ENCODE measurements at places on chromosomes 11 and 22.
A peak's percentile ranks its signal among the peaks of the same experiment; 100 is the strongest.

DNA sequence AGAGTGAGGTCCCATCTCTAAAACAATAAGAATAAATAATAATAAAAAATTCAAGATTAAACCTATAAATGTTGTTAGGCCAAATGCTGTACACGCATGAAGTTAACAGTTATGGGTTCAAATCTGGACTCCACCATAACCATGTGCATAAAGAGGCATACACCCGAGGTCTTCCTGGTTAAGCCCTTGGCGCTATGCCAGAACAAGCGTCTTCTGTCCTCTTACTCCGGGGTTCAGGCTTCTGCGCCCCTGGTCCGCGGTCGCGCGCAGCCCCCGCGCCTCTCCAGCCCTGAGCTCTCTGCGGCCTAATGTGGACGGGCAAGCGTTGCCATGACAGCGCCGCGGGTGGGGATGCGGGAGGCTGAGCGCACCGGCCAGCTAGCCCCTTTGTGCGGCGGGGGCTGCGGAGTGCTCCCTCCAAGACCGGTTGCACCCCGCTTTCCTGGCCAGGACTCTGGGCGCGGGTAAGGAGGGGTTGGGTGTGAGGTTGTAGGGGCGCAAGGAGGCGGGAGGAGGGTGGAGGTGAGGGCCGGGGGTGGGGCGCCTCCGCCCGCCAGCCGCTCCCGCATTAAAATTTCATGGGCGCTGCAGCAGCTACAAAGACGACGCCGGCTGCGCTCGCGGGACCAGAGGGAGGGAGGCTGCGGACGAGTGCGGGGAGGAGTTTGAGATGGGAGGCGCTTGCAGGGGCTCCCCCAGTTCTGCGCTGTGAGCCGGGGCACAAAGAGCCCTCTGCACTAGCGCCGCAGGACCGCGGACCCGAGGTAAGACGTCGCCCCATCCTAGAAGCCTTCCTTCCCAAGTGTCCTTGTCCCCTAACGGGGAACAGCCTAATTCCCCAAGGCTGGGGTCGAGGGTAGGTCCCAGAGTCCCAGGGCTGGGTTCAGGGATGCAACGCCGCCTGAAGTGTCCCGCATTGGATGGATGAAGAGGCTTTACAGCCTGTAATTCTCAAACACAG, at the start of gene MIAT:
Gene MIAT (plus strand): TSS at position 698 of the 961 bp plus-strand sequence.
- no peak for DNase-seq

DNA sequence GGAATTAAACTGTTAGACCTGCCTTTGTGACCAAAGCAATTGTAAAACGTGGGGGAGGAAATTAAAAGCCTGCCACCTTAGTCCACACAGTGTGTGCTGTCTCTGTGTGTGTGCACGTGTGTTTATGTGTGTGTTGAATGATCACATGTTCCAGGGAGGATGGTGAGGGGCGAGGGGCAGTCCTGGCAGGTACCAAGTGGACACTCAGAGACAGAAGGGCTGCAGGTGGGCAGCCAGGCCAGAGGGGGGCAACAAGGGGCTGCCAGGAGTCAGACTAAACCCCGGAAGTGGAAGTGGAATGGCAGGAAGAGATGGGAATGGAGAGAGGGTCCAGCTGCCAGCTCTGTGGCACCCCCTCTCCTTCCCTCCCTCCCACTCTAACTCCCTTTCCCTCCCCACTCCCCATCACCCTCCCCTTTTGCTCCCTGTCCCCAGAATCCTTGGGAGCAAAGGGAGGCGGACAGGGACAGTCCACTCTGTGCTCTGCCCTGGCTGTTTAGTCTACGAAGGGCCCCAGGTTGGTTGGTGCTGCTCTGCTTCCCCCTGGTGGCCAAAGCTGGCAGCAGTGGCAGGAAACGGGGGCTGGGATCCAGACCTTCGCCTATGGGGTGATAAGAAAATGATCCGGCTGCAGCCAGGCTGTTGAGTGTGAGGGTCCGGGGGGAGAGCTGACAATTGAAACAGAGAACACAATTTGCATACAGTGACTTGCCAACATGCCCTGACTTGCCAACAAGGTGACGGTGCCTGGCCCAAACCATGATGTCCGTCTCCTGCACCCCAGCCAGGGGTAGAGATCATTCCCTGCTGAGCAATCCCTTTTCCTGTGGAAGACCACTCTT, 24.4 kb downstream of the P2RY2 start:
- peak; percentile 74 for DNase-seq

GRCh38 chr11:6414874-6415328, 4.0 kb downstream of the APBB1 start:
- DNase-seq, result no peak

GRCh38 chr22:50238755-50239154, 6.1 kb downstream of the TUBGCP6 start:
- DNase-seq, result no peak

DNA sequence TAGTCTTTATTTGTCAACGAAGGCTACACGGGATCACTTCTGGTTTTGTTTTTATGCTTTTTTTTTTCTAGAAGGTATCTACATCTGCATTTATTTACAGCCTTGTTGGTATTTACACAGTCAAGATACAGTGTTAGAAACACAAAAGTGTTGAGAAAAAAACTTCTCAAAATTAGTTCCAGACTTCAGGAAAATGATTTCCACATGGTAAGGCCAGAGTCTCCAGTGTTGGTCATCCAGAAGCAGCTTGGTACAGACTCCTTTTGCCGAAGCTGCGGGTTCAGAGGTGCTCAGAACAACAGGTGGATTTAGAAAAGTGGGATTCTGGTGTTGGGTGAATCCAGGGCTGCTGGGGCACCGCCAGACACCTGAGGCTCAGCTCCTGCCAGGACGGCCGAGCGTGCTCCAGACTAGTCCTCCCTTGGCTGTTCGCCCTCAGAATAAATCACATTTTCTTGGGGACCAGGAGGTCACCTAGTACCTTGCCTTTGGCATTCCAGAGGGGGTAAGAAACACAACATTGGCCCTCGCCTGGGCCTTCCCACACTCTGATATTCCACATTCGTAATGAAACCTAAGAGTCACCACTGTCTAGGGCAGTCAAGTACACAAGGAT, 78.7 kb upstream of the NARS2 start:
- DNase-seq, result no peak

DNA sequence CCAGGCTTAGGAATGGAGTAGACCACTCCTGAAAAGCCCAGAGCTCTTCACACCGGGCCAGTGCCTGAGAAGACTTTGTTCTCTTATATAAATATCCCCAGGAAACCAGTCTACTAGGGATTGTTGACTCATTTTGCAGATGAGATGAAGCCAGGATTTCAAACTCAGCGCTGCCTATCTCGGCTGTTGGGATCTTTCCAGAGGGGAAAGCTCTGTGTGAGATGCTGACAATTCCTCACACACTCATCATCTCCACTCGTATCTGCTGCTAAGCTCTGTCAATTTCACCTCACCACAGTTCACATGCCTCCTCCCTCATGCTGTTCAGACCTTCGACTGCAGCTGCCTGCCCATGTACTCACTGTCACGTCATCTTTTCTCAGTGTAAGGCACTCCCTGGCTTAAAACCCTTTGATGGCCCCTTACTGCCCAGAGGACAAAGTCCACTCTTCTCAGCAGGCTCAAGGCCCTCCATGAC, 12.5 kb downstream of the USH1C start:
- no peak for DNase-seq

GRCh38 chr11:93922830-93923229, 72.4 kb upstream of the VSTM5 start:
- DNase-seq, result no peak

- DNase-seq, result no peak
Measured at GRCh38 chr11:123382555-123383074, 47.5 kb upstream of the GRAMD1B start.

DNA sequence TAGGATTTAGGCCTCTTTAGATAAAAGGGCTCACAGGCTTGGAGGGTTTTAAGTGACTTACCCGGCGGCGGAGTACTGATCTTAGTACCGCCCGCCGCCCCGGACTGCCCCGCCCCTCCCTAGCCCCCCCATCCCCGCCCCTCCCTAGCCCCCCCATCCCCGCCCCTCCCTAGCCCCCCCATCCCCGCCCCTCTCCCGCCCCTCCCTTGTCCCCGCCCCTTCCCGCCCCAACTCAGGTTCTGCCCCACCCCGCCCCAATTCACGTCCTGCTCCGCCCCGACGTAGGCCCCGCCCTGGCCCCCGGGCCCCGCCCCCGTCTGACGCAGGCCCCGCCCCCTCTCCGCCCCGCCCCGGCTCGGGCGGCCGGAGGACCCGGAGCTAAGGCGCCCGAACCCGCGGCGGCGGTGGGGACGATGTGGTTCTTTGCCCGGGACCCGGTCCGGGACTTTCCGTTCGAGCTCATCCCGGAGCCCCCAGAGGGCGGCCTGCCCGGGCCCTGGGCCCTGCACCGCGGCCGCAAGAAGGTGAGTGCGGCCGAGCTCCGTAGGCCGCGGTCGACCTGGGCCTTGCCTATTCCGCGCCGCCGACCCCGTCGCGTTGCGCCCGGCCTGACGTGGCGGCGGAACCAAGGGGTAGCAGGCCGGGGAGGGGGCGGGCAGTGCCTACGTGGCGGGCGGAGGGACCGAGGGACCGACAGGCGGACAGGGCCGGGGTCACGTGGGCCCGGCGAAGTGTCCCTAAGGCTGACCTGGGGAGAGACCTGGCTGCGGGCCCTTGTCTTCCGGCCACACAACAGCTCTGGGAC, at the start of gene SCYL1:
Gene SCYL1 (plus strand): TSS at position 343 of the 805 bp plus-strand sequence. CDS start 71 bp downstream, at position 414.
- peak; percentile 41 for DNase-seq

DNA sequence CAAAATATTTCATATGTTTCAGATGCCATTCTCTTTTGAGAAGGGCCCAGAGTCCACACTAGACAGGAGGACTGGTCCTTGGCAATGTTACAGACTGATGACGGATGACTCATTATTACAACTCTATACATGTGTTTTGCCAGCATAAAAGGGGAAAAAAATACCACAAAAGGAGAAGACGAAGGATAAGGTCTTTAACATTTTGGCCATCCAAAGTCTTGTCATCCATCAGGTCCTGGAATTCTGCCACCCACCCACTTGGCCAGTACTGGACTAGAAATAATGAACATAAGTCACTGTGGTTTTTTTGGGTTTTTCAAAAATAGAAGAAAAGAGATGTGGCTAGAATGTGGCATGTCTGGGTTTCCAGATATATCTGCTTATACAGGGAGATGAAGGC, 57.7 kb upstream of the BDNF start:
- DNase-seq, result peak; percentile 88

DNA sequence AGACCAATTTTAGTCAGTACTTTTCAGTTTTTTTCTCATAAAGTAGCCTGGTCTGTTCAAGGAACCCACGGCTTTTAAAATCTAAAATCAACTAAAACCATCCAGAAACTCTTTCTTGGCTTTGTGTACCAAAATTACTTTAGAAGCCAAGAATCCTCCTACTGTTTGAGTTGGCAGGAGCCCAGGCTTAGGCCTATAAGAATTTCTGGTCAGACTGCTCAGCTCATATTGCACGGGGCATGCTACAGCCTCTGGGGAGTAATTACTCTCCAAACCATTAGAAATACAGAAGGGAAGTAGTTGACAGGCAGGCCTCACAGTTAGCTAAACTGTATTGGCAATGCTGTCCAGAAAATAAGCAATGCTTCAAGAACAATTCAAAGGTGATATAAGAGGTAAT, 1862.9 kb upstream of the RAG2 start:
- DNase-seq, result peak; percentile 94

DNA sequence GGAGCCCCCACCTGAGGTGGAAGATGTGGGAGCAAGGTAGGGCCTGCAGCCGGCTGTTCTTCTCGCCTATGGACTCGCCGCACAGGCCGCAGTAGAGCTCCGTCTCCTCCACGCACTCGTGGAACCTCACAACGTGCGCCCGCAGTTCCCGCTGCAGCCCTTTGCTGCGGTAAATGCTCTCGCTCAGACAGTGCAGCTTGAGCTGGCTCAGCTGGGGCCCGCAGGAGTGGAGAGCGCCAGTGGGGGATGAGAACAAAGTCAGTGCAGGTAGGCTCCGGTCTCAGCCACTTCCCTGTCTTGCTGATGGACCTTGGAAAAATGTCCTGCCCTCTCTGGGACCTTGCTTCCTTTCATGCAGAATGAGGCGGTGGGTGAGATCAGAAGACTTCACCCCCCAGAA, 10.2 kb downstream of the RAPSN start:
- DNase-seq, result no peak

DNA sequence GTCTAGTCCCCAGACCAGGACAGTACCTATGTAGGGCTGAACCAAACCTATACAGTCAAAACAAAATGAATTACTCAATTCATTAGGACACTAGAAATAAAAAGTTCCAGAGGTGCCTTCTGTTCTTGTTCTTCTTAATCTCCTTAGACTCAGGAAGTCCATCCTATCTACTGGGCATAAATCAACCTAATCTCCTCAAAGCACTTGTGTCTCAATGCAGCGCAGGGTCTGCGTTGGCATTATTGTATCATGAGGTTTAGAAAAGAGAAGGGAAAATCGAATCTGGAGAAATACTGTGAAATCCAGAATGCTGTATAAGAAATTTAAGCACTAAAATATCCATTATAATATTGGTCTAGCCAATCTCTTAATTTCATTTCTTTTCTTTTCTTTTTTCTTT, 2.4 kb upstream of the OR10V1 start:
- DNase-seq, result no peak

DNA sequence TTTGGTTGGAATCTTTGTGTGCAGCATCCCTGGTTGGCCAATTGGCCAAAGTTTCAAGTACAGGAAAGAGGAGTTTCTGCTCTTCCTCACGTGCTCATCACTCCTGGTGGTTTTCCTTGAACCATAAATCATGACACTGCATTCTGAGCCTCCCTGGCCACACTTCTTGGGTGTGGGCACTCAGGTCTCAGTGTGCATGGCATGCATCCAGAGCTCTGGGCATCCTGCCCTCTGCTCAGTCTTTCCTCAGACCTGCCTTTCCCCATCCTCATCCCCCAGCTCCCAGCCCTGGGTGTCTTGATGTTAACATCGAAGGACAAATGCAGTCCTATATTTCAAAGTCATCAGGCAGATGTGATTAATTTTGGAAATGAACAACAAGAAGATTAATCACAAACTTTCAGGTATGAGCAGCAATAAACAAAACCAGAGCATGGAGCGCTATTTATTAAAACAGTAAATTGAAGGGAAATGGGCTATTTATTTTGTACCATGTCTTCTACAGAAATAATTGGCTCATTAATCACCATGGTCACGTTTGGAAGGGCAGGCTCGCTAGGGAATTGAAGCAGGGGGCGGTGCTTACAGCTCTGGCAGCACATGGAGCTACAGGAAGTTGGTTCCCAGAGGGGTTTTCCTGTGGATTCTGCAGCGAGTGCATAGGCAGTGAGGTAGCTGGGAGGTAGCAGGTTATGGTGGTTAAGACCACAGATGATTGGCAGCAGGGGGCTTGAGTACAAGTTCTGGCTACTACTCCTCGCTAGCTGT, 89.6 kb downstream of the CSNK2A3 start:
- DNase-seq, result no peak

DNA sequence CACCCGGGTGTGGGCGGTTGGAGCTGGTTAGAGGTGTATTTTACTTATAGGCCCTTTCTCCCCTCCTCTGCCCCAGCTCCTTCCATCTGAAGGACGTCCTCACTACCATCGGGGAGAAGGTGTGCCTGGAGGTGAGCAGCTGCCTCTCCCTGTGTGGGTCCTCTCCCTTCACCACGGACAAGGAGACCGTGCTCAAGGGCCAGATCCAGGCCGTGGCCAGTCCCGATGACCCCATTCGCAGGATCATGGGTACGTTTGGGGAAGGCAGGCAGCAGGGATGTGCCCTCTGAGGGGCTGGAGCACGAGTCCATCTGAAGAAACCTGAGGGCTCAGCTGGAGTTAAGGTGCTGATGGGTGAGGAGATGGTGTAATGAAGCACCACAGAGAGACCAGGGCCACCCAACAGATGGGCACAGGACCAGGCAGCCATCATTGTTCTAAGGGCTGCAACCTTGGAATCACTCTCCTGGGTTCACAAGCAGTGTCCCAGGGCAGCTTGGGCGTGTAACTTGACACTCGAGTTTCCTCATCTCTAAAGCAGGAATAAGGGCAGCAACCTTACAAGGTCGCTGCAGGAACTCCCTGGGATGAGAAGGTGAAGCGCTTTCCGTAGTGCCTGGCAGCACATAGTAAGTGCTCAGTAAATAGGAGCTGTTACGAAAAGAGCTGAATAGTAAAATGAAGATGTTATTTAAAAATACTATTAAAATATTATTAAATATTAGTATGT, 29.4 kb downstream of the TCP11L1 start:
- DNase-seq, result no peak

Data from HS-27A (cell line).